NB4 (cell line): ENCODE measurements at places on chromosomes 3 and 15.

GRCh38 chr3:154217671-154218070 is 96.5 kb downstream of the ARHGEF26 start:
- peak; percentile 4 for DNase-seq

DNA sequence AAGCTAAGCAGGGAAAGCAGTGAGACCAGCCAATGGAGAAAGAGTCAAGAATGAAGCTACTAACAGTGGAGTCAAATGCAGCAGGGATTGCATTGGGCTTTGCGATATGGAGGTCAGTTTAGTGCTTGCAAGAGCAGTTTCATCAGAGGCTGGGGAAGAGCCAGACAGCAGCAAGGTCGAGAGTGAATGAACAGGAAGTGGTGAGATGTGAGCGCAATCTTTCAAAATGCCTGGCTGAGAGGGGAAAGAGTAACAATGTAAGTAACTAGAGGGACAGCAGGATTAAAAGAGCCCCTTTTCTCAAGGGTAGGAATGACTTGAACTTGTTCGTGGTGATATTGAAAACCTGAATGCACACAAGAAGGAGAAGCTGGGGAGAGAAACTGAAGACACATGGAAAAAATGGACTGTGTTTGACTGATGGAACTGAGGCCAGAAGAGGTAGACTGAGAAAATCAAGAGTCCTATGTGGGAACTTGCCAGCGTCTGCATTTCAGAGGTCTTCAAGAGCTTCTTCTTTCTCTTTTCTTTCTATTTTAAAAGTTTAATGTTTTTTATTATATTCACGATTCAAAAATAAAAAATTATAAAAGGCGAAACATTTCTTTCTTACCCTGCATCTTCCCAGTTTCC is 30.6 kb upstream of the GPR160 start:
- peak; percentile 89 for DNase-seq

DNA sequence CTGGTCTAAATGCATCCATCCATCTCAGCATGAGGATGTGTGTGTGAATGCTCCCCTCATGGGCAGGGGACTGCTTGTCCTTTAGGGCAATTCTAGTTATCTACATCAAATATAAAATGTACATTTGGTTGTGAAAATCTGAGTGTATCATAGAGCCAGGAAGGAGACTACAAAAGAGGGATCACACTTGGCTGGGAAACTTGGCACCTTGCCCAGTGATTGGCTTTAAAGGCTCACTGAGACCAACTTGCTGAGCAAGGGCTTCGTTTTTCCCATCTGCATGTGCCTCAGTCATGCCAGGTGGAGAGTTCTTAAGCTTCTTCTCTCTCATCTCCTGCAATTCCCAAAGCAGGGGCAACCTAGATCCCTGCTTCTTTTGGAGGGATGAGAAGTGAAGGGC is 5.2 kb downstream of the CAPN3 start:
- no peak for DNase-seq

- DNase-seq = no peak
Measured at GRCh38 chr15:35047528-35047927, 37.6 kb downstream of the NANOGP8 start.

- peak; percentile 18 for DNase-seq
Measured at GRCh38 chr15:40050788-40051470, 11.9 kb upstream of the SRP14 start.

- DNase-seq = no peak
Measured at GRCh38 chr3:51379301-51379700, 5.8 kb upstream of the MANF start.

- no peak for DNase-seq
Measured at GRCh38 chr3:12934431-12934830, 93.1 kb upstream of the RPL32 start.

GRCh38 chr3:14319654-14320182 is 82.7 kb upstream of the SLC6A6 start:
- DNase-seq = peak; percentile 87

DNA sequence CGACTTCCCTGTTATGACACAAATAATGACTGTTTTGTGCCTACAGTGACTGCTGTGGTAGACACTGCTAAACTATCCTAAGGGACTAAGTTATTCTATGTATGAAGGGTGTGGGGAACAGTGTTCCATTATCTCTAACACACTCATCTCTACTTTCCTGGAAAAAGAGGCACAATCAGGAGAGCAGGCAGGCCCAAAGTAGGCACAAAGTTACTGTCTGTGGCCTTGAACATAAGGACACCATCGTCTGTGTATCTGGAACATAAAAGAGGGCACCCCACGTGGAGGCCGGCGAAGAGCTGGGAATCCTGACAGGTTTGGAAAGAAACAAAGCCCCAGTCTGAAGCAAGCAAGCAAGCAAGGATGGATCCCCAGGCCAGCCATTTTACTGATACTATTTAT is 1.5 kb downstream of the ABCC5 start:
- DNase-seq = no peak

DNA sequence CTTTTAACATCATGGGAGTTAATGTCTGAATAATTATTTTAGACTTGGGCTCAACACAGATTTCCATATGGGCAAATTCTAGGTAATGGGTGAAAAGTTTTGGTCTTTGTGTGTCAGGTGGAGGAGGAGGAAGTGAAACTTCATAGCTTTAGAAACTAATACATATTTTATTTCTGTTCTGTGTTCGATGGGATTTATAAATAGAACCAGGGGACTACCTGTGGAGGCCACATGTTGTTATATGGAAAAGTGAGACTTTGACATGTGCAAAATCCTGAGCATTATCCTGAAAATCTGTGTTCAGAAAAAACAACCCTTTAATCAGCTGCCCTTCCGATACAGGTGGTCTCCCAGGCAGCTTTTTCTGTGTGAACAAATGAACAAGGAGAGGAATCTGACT is 209.5 kb downstream of the SOX2 start:
- DNase-seq = no peak

GRCh38 chr15:100767001-100767825 is 112.4 kb upstream of the ALDH1A3 start:
- DNase-seq = no peak

GRCh38 chr3:50648313-50648712 is 26.4 kb upstream of the DOCK3 start:
- no peak for DNase-seq

DNA sequence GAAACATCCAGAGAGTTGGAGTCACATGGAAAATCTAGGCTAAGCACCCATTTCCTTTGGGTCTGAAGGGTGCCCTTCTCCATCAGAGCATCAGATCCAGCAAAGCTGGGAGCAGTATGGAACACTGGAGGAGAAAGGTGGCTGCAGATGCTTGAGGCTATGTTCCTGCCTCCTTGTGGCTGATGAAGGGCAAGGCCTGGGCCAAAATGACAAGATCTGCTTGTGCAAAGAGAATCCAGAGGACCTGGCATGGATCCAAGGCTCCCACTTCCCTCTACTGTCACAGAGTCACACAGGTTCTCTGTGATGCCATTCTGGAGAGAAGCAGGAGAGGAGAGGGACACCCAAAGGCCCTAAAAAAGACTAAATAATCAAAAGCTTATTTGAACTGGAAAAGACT is 9.2 kb upstream of the ATP8B4 start:
- DNase-seq = peak; percentile 83

DNA sequence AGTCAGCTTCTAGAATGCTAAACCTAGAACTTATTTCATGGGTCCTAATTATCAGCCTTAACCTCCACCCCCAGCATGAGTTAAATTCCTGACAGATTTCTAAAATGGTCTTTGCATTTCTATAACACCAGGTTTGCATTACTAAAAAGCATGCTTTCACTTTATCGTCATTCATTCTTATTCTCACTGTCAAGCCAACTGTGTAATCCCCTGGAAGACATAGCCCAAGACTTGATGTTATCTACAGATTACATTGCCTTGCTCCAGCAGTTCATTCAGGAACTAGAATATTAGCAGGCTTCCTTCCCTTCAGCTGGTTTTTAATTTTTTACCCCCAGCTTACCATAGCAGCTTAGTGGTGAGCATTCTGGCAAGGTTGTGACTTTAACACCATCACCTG is 184.0 kb downstream of the SLCO3A1 start:
- no peak for DNase-seq

DNA sequence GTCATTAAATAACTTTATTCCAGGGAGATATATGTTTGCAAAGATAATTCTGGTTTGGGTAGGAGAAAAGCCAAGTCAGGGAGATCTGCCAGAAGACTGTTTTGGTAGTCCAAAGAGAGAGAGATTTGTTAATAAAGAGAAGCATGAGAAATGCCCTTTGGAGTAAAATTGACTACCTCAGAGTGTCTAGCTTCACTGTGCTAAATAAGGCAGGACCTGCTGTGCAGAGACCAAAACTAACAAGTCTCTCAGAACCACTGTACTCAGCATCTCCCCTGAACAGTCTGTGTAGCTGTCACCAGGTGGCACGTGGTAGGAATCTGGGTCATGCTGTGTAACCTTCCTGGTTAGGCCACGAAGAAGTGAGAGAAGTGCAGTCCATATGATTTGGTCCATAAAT is 31.6 kb upstream of the SLC35G2 start:
- DNase-seq = peak; percentile 35
